ENCODE measurements at places on chromosomes 5 and 9.

DNA sequence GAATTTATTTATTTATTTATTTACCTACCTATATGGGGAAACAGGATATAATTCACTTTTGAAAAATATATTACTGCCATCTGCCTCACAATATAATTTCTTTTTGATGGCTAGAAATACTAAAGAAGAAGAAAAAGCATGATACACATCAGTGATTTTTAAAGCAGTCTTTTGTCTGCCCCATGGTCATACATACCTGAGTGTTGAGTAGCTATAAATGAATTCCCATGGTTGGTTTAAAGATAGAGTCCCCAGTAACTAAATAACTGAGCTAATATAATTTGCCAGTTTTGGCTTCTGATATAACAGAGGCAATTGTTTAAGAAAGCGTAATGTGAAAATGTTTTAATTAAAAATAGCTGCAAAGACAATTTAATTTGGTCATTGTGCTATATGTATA, 447.8 kb downstream of the PDE4D start:
- no peak for DNase-seq

DNA sequence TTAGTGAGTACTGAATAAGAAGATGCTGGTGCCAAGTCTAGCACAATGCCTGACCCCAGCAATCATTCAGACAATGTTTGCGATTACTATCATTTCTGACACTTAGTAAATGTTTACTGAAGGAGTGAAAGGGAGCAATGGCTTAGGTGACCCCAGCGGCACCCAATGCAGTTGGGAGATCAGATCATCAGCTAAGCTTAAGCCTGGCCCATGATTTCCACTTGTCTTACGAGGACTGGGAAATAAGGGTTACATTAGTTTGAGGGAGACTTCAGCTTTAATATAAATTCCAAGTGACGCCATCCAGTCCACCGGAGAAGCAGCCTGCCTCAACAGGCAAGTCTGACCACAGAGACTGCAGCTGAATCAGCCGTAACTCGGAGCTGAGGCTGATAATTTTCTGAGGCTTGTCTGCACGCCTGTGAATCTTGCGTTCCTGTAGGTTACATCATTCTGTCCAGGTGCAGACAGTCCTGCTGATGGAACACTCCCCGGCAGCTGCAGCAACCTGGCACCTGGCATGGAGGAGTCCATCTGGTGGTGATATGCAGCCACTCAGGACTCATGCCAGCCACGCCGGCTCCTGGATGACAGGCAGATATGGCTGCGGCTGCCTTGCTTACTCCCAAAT, 34.9 kb upstream of the FGF1 start:
- no peak for DNase-seq

GRCh38 chr9:2411459-2412215, 209.9 kb upstream of the VLDLR start:
- no peak for DNase-seq

- peak; percentile 23 for DNase-seq
Measured at GRCh38 chr9:128643519-128644300, 12.9 kb downstream of the DYNC2I2 start.

DNA sequence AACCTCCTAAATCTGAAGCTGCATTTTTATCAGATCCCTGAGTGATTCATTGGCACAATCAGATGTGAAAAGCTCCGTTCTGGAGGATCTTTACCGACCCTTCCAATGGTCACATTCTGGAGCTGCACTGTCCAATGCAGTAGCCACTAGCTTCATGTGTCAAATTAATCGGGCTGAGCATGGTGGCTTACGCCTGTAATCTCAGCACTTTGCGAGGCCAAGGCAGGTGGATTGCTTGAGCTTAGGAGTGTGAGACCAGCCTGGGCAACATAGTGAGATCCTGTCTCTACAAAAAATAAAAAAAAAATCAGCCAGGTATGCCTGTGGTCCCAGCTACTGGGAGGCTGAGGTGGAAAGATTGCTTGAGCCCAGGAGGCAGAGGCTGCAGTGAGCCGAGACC, 3.7 kb downstream of the IL17B start:
- no peak for DNase-seq

DNA sequence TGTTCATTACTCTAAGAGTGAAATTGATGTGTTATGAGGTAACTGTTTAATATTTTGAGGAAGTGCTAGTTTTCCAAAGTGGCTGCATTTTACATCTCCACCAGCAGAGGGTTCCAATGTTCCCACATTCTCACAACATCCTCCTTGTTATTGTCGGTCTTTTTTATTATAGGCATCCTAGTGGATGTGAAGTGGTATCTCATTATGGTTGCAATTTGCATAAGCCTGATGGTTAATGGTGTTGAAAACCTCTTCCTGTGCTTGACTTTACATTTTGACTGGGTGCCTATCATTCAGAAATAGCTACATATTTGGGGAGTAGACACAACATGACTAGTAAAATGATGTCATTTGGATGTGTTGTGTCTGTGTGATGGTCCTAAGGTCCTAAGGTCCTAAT, 143.6 kb downstream of the MRPS30 start:
- DNase-seq = no peak

DNA sequence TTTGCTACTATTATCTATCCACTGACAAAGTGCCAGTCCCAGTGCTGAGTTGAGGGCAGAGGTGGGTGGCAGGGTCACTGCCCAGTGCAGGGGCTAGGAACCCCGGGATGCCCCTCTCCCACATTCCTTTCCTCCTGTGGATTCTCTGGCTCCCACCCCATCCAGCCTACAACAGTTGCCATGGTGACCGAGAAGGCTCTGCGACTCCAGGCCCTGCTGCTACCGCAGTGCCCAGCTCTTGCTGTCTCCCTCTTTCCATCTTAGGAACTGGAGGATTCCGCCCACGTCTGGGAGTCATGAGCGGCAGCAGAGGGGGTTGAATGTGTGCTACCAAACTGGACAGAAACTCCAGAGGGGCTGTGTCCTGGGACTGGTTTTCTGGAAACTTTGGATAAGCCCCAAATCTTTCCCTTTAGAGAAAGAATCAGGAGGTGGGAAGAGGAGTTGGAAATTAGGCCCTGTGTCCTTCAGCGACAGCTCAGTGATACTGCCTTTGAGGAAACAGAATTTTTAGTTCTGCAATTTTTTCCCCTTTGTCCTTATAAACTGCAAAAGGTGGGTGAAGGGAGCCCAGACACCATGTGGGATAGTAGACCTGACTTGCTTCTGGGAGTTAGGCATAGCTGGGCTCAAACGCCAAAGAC, 20.7 kb upstream of the C5orf47 start:
- DNase-seq = no peak

DNA sequence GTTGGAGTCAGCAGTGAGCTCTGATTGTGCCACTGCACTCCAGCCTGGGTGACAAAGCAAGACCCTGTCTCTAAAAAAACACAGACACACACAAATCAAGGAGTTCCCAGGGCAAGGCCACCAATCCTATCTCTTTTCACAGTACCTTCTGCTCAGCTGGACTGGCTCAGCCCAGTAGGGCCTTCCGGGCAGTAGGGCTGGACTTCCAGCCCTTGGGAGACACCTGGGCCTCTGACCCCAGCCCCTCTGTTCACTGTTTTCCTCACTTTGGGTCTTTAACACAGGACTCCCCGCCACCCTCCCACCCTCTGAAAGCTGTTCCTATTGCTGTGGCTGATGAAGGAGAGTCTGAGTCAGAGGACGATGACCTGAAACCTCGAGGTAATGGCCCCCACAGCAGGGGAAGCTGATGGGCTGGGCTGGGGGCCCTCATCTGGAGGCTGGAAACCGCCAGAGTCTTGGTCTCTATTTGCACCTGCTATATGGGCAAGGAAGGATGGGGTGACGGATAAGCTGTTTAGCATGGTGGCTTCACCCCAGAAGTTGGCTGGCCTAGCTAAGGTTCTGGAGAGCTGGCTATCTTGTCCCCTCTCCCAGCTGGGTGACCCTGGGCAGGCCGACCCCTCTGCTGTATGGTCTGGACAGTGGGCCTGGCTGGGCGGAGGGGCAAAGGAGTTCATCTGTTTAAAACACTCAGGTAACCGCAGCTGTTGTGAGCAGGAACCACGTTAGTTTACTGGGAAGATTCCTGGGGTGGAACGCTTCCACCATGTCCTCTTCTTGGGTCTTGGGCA, 25.6 kb downstream of the USP20 start:
- DNase-seq = no peak

DNA sequence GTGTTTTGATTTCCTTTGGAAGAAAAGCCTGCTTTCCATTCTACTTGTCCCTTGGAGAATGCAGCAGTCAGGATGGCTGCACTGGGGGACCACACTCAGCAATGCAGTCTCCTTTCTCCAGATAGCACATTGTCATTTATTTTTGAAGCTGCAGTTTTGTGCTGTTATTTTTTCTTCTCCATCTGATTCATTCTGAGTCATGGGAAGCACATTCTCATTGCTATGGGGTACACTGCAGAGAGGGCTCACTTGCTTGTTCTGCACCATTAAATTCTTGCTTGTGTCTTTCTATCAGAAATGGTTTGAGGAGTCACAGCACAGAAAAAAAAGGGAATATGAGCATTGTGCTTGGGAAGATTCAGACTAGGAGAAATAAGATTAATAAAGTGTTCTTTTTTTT, 39.7 kb upstream of the POC5 start:
- no peak for DNase-seq

DNA sequence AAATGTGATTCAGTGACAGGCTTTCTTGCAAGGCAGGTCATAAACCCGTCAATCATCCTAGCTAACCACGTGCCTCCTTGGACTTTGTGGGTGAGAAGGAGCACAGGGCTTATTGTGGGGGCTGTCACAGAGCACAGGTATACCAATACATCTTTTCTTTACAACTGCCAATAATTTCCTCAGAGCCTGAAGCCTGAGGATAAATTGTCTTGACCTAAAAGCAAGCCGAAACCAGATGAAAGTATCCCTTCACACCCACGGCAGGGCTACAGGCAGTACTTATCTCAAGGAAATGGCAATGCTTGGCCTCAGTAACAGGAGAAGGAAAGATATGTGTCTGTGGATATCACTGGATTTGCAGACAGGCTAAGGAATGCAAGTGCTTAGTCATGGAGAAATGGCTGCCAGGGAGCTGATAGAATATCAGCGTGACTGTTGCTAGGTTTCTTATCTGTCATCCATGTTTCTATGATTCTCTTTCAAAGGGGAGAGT, 90.3 kb upstream of the ZNF366 start:
- peak; percentile 4 for DNase-seq

- DNase-seq = no peak
Measured at GRCh38 chr9:126459126-126459525, 132.5 kb downstream of the MVB12B start.

GRCh38 chr9:37030611-37030939, 3.5 kb downstream of the PAX5 start:
- no peak for DNase-seq

DNA sequence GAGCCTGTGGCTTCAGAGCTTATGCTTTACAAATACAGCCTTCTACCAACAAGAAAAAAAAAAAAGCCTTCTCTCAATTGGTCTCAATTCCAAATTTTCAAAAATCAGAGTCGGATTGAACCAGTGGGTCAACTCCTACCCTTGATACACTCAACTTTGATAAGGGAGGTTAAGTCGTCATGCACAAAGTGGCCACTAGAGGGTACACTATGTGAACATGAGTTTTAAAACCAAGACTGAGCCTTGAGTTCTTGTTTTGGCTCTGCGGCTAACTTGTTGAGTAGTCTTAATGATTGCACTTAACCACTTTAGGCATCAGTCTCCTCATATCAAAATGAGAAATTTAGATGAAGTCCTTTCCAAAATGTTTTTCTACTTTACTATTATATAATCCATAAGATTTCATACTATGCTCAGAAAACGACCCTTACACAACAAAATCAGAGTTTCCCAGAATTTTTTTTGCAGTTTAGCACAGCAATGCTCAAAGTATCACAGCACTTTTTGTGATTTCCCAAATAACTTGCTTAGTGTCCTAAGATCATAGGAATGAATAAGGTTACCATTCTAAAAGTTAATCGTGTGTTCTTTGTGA, 92.9 kb upstream of the MTAP start:
- peak; percentile 48 for DNase-seq

- no peak for DNase-seq
Measured at GRCh38 chr9:136115641-136116359, 2.9 kb downstream of the TMEM250 start.

GRCh38 chr5:178231539-178232123, 971 bp downstream of the PHYKPL start:
- no peak for DNase-seq

- DNase-seq = no peak
Measured at GRCh38 chr9:12166518-12166917, 526.7 kb upstream of the TYRP1 start.

All from hematopoietic multipotent progenitor cell treated with erythropoietin and hydrocortisone succinate and interleukin-3 and kit ligand, for 15 days (in vitro differentiated cells).